Astrocyte (in vitro differentiated cells and primary cell): ENCODE measurements at places on chromosomes 3 and 15. TPM values are rescaled to one million over a fixed set of nuclear protein-coding genes. Genes with fewer than 3 reads are reported as not detected.

- peak; percentile 23 for DNase-seq
Observed at GRCh38 chr3:108552267-108553159, 36.7 kb downstream of the CIP2A start.

Gene GOLGA8G
- 0.31 TPM in 1 of 2 replicates, not detected in the other for total RNA-seq

DNA sequence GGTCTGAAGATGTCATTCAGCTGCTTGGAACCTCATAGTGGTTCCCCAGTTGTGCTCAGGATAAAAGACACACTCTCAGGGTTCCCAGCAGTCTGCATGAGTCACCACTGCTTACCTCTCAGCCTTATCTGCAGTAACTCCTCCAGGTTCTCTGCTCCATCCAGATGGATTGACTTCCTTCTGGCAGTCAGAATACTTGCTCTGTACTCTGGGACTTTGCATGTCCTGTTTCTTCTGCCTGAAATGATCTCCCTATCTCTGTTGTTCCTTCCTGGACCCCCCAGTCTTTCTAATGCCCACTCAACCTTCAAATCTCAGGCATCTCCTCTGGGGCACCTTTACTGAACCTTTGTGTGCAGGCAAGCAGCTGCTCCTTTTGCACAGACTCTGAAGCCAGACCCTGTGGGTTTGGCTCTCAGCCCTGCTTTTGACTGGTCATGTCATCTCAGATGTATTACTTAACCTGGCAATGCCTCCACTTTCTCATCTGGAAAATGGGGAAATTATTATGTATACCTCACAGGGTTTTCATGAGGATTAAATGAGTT, 38.4 kb downstream of the ITPR1 start:
- DNase-seq, result peak; percentile 46

Gene ATP13A5
- not detected in 2 replicates for total RNA-seq

- DNase-seq, result peak; percentile 76
Observed at GRCh38 chr3:150309557-150309956, 98.5 kb upstream of the TSC22D2 start.

Gene MEGF11
- 0.16 and 0.29 TPM in 2 replicates for total RNA-seq

GRCh38 chr15:99925661-99926461, 192.6 kb upstream of the LYSMD4 start:
- DNase-seq, result peak; percentile 4
